ENCODE measurements at places on chromosomes 5 and 9.

- DNase-seq = no peak
These were observed 35.0 kb upstream of the FUBP3 start for GRCh38 chr9:130544364-130544763.

DNA sequence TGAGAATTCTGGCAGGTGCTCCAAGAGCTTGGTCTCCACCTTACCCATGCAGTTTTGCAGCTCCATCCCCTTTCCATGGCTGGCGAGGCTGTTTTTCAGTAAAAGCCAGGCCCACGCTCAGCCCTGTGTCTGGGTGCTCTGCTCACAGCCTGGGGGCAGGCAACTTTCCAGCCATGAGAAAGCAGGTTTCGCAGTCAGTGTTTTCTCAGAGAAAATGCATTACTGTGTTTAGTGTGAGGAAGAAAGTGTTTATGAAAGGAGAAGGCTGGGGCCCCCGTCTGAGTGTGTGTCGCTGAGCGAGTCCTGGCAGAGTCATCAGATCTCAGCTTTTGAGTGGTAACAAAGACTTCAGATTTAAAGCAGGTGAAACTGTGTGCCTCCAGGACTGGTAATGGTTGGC lies 248.1 kb downstream of the IRX1 start:
- DNase-seq = peak; percentile 67

- DNase-seq = peak; percentile 13
These were observed 24.9 kb downstream of the MELK start for GRCh38 chr9:36597412-36598178.

GRCh38 chr9:129175825-129176633 lies 2.0 kb downstream of the IER5L start:
- DNase-seq = peak; percentile 94

DNA sequence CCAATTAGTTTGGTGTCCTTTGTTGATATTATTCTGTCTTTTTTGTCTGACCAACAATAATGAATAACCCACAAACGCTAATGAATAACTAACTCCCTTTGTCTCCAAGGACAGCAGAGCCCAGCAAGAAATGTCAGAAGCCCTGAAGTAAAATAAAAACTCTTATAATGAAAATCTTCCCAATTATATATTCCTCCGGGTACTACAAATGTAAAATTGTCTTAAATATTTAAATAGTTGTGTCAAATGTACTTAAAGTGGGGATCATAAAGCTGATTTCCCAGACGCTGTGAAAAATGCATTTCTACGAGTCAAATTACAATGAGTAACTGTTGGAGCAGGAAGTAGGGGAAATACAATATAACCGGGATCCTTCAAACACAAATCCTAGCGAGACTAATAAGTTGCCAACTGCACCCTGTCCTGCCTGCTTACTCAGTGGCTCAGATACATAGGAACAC lies 22.3 kb downstream of the GLIS3 start:
- no peak for DNase-seq

DNA sequence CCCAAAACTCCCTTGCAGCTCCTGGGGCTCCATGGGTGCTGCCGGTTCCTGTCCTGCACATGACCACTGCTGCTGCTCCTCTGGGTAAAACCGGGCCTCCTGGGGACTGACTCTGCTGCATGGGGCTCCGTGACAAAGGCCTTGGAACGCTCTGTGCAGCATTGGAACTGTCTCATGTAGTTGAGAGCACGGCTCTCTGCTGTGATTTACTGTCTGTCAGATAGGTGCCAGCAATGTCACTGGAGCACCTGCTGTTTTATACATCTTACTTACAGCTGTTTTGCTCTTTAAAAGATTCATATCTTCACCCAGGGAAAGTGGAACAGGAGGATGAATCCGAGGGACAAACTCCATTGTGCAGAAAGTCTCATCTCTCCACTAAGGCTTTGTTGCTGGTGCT lies 138.1 kb downstream of the YIPF5 start:
- no peak for DNase-seq

GRCh38 chr5:159412284-159413046 lies 82.2 kb upstream of the IL12B start:
- no peak for DNase-seq

DNA sequence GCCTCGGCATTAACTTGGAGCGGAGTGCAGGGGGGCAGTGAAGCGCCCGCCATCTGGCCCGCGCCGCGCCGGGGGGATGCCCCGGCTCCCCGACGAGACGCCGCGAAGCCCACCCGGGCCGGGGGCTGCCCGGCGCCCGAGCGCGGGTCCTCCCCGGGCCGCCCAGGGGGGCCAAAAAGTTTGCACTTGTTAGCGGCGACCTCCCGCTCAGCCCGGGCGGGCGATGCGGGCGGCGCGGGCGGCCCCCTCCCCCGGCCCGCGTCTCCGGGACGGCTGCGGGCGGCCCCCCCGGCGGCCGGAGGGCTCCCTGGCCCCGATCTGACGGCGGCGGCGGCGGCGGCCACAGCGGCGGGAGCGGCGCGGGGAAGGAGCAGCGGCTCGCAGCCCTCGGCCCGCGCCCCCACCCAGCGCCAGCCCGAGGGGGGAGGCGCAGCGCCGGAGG lies at the start of gene NTNG2:
Gene NTNG2, plus strand, starts transcription at position 316 of the 442 bp plus-strand sequence. CDS start 4,774 bp downstream, outside the sequence.
- no peak for DNase-seq

GRCh38 chr5:140557965-140558364 lies 692 bp upstream of the SRA1 start:
- no peak for DNase-seq

GRCh38 chr5:181224390-181225229 lies 1.5 kb downstream of the TRIM41 start:
- no peak for DNase-seq

- DNase-seq = no peak
These were observed 36.3 kb upstream of the TRPM3 start for GRCh38 chr9:71157731-71158130.

GRCh38 chr5:392431-392988 lies 50.5 kb upstream of the EXOC3 start:
- peak; percentile 55 for DNase-seq

- DNase-seq = no peak
These were observed 54.6 kb downstream of the FGF10 start for GRCh38 chr5:44334622-44335021.

DNA sequence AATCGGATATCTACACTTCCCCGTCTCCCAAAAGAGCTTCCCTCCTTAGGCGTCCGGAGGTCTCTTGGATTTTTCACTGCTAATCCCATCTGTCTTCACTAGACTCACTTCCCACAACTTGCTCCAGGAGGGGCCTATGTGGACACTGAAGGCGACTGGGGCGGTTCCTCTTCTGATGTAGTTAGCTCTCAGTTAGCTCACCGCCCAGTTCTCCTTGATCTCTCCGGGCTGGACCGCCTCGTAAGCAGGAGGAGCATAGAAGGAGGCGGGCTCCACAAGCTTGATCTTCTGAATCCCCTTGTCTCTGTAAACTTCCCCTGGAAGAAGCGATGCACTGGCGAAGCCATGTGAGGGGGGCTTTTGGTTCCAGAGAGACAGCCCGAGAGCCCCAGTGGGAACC lies 112.0 kb upstream of the SELENOP start:
- DNase-seq = no peak

DNA sequence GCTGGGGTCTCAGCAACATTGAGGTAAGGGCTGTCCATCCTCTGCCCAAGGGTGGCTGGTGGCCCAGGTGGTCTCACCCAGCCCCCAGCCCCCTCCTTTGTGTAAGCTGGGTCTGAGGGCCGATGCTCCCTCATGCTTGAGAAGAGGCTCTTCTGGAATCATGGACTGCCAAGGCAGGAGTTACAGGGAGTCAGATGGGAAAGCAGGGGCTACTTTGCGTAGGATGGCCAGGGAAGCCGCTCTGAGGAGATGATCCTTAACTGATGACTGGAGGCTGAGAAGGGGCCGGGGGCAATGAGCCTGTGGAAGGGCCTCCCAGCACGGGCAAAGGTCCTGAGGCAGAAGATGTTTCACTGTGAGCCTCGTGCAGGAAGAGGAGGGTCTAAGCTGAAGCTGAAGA lies 23.7 kb downstream of the NKX2-5 start:
- DNase-seq = no peak

GRCh38 chr5:147403651-147404640 lies 105.9 kb downstream of the DPYSL3 start:
- DNase-seq = peak; percentile 30

GRCh38 chr5:85476617-85477016 lies 1091.9 kb upstream of the EDIL3 start:
- DNase-seq = no peak

DNA sequence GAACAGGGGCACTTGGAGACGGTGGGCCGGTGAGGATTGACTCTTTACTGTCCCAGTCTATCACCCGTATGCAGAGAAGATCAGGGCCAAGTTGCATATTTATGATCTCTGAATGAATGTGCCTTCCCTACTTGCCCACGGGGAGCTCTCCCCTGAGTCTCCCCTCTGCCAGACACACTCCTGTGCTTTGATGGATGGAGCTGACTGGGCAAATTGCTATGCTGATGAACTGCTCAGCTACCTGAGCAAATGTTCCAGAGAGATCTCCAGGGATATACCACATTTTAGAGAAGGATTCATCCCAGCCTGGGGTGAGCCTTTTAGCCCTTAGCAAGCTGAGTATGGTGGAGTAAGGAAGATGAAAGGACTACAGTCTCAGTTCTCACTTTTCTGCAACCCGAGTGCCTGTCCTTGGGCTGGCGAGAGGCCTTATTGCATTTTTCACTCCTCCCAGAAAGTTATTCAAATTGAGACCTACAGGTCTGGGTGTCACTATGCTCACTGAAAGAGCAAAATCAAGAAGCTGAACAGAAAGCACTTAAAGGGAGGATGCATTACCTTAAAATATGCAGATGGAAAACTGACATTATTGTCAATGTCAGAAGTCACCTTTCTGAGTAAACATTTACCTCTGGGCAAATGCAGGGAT lies 526.7 kb upstream of the WWC1 start:
- peak; percentile 24 for DNase-seq

GRCh38 chr9:8348756-8349155 lies 549.2 kb upstream of the DMAC1 start:
- no peak for DNase-seq

GRCh38 chr9:119677811-119678505 lies 308.7 kb upstream of the BRINP1 start:
- no peak for DNase-seq

DNA sequence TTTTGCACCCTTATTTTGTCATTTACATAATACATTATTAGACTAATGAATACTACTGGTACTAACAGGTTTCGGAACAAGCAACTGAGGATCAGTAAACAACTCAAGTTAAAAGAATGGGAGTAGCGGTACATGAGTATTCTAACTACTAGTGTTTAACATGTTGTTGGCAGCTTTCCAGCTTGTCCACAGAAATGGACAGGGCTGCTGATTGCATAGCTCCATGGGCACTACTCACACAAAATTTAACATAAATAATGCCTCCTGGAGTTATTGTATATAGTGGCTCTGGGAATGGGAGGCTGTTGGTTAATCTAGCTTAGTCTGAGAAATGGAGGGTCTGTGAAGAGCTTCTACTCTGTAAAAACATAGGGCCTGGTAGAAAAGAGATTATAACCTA lies 6.7 kb downstream of the NCBP1 start:
- DNase-seq = no peak

DNA sequence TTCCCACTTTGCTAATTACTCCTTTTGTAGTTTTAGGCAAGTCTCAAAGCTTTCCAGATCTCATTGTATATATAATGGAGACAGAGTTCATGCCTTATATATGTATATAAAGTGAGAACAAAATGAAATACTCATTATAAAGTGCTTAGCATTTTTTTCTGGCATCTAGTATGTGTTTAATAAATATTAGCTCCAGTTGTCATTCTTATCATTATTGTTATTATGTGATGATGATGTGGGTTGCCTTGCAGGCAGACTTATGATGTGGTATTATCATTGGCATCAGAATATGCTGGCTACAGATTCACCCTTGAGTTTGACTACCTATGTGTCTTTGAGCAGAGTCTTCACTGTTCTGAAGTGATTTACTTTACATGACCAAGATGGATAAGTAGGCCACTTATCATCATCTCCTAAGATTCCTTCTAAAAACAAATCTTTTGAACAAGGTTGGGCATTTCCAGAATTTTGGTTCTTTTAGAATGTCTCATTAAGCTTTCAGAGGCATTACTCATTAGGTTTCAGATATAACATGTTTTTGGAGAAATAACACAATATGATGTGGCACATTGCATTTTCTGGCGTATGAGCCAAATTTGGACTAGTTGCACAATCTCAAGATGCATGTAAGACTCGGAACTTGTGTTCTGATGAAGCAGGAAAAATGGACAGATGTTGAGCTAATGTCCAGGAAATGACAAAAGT lies 145.6 kb upstream of the TNC start:
- no peak for DNase-seq

DNA sequence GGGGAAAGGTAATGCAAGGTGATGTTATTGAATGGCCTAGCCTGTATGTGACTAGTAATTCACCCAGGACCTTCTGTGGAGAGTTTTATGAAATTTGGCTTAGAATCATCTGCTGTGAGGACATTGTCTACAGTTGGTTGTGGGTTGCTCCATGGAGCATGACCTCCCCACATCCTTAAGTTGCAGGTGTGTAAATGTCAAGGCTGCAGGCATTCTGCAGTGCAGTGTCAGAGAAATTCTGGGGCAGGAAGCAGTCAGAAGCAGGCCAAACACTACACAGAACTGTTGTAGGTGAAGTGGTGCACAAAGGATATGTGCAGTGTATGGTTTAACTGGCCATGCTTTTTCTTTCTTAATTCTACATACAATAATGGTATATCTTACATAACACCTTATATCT lies 588.3 kb downstream of the EBF1 start:
- DNase-seq = no peak

GRCh38 chr9:32603914-32604852 lies 31.2 kb upstream of the NDUFB6 start:
- no peak for DNase-seq

- no peak for DNase-seq
These were observed 100.6 kb upstream of the SELENOP start for GRCh38 chr5:42912184-42912798.

GRCh38 chr9:23841304-23841703 lies 15.3 kb upstream of the ELAVL2 start:
- DNase-seq = no peak

DNA sequence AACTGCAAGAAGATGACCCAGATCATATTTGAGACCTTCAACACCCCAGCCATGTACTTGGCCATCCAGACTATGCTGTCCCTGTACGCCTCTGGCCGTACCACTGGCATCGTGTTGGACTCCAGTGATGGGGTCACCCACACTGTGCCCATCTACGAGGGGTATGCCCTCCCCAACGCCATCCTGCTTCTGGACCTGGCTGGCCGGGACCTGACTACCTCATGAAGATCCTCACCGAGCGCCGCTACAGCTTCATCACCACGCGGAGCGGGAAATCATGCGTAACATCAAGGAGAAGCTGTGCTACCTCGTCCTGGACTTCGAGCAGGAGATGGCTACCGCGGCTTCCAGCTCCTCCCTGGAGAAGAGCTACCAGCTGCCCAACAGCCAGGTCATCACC lies 9.1 kb upstream of the TBCA start:
- DNase-seq = no peak

- no peak for DNase-seq
These were observed 211.4 kb downstream of the CWC27 start for GRCh38 chr5:64980176-64980575.

- peak; percentile 3 for DNase-seq
These were observed 898.5 kb upstream of the SEMA6A start for GRCh38 chr5:117473165-117473564.

- no peak for DNase-seq
These were observed 175.4 kb downstream of the KIAA0825 start for GRCh38 chr5:94442991-94443390.

All from ELF-1 (cell line).